NCI-H774 (cell line): ENCODE measurements at places on chromosomes 7 and 10.

- DNase-seq = no peak
Observed at GRCh38 chr10:126564326-126564888, 106.1 kb downstream of the C10orf90 start.

GRCh38 chr10:69640196-69640980, 10.3 kb downstream of the FAM241B start:
- DNase-seq = no peak

- no peak for DNase-seq
Observed at GRCh38 chr7:155750255-155751125, 61.8 kb downstream of the SHH start.

DNA sequence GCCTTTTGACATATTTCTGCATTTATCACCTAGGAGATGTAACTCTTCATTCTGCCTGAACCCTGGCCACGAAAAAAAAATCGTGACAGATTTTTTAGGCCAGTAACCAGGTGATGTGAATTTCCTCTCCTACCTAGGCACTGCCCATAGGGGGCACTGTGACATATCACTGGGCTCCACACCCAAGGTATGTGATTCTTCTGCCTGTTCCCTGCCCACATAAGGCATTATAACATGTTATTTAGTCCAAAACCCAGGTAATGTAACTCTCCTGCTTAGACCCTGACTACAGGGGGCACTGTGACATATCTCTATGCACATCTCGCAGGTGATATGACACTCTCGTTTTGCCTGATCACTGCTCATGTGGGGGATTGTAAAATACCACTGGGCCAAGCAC, 29.5 kb upstream of the ZNF107 start:
- no peak for DNase-seq

DNA sequence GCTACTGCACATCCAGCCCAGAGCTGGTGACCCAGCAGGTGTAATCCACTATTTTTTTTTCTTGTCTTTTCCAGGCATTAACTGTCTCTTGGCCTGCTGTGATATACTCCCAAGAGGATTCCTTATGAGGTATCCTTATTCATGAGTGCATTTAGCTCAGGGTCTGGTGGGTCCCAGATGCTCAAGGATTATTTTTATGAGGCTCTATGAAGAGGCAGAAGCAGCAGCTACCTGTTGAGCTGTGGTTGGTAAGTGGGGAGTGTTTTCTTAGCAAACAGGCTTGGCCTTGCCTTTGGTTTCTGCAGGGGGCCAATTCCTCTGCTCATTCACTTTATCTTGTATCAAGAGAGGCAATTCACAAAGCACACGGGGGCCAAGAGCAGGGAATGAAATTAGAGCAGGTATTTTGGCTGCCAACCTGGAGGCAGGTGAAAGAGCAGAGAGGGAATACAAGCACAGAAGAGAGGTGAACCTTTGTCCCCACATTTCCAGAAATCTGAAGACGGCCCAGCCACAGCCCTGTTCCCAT, 221.6 kb downstream of the TMEM178B start:
- DNase-seq = no peak

DNA sequence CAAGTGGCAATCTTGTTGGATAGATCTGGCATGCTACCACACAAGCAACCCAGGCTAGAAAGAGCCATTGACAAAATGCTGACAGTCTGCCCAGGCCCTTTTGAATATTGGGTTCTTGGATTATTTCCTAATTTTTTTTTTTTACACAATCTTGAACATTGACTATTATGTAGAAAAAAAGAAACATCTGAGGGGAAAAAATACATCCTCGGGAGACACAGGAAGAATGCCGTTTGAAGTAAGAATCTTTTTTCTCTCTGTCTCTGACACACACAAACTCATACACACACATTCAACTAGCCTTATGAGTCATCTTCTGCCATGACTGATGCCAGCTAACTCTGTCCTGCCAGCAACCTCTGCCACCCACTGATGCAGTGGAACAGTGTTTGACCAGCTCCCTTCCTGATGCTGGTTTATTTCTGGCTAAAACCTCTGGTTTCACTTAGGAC, 47.2 kb downstream of the SORBS1 start:
- DNase-seq = no peak

DNA sequence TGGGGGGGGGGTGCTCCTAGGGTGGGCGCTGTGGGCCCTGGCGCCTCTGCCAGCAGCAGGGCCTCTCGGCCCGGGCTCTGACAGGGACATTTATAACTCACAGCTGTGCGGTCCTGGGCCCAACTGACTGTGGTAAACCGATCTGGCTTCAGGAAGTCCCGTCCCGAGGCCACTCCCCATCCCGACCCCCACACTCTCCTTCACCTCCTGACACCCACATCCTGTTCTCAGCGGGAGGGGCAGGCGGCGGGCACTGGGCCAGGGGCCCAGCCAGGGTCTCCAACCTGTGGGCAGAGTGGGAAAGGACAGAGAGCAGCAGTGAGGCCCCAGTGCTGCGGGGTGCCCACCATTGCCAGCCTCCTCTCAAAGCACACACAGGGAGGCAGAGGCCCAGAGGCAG, 69.1 kb downstream of the ZMIZ1 start:
- no peak for DNase-seq

DNA sequence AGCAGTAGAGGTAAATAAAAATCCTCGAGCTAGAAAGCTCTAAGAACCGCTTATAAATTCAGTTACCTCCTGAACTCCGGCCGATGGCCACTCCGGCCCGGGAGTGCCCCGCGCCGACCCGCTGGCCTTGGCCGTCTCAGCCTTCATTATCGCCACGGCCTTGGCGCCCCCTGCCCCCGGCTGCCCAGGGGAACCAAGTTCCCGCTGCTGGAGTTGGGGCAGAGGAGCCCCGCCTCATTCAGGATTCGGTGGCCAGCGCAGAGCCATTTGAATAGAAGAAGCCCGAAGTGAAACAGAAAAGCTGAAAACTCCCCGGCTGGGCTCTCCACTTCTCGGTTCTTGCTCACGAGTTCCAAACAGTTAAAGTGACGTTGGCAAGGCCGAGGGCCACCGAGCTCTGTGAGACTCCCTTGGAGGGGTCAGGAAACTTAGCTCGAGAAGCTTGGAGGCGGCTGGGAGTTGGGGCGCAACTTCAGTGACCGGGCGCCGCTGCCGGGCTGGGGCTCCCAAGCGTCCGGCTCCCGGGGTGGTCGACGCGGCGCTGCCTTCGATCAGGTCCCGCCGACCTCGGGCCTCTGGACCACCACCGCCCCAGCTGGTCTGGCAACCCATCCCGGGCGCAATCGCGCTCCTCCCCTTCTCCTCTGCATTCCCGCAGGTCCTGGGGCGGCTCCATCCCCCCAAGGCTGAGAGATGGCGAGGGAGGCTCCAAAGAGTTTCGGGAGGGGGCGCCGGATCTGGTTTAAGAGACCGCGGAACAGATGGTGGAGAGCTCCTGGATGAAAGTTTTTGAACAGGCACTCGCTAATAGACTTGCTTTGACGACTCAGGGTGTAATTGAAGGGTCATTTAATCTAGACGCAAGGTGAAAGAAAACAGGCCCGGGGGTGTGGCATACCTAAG, 5.8 kb upstream of the FEZF1 start:
- DNase-seq = no peak

DNA sequence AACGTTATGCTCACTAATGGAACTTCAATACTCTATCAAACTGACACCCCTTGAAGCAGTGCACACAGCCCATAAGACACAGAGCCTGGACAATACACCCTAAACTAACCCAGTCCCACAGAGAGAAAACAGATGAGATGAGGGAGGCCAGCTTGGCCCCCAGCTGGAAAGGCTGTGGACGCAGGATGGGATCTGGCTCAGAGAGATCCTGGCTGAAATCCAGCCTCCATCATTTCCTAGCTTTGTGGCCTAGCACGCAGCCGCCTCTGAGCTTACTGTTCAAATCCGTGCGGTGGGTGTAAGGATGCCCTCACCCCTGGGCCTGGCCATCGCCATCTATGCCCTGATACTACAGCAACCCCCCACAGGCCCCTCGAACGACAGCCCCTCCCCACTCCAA, 32.7 kb downstream of the SNX8 start:
- DNase-seq = no peak

DNA sequence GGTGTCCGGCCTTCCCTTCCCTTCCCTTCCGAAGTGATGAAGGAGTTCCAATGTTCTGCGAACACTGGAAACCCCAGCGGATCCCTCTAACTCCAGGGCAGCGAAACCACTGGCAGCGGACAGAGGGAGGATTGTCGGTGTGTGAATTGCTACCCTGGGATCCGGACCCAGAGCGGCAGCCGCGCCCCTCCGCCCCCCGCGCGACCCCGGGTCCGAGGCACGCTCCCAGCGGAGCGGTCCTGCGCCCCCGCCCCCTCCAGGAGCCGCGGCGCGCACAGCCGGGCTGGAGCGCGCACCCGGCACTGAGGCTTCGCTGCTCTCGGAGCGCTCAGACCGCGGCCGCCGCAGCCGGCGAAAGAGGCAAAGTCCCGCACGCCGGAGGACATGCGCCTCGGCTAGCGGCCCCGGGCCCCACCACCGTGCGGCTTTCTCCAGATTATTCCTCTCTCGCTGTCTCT, at the start of gene PTPRZ1:
TSS of gene PTPRZ1 (plus strand) at position 331 of the 458 bp plus-strand sequence. CDS start 339 bp downstream, outside the sequence.
- DNase-seq = peak; percentile 7

GRCh38 chr7:40057292-40057691, 77.1 kb downstream of the MPLKIP start:
- no peak for DNase-seq

- no peak for DNase-seq
Observed at GRCh38 chr10:123355748-123356481, 201.7 kb downstream of the BUB3 start.

- no peak for DNase-seq
Observed at GRCh38 chr7:159197066-159197975, 52.7 kb upstream of the VIPR2 start.

- no peak for DNase-seq
Observed at GRCh38 chr7:157739650-157740049, 402.8 kb downstream of the DNAJB6 start.

DNA sequence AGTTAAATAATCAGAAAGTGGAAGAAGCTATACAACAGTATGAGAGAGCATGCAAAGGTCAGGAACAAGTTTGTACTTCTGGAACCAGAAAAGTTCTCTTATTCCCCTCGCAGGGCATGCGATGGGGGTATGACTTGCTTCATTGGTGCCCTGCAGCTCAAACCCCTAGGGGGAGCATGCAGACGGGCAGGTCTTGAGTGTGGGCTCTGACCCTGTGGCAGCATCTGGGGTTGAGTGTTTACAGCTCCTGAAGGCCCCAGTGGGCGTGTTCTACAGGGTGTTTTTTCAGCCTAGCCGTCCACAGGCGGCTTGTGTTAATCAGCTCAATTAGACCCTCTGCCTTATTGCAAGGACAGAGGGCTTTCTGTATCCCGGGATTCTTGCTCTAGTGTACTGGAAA, 44.5 kb downstream of the KIF20B start:
- DNase-seq = no peak

DNA sequence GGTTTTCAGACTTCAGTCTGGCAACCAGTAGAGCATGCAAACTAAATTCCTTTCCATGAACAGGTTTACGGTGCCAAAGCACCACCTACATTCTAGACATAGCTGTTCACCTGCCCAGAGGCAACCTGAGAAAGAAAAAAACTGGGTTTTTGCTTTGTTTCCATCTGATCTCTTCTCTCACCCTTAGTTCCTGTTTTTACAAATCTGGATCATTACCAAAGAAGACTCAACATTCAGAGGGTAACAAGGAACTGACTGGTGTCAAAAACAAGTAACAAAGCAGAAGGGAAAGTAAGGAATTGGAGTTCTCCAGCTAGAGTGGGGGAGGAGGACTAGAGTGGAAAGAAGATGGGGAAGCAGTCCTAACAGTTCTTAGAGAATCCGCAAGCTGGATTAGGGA, 36.4 kb downstream of the CPVL start:
- DNase-seq = no peak

DNA sequence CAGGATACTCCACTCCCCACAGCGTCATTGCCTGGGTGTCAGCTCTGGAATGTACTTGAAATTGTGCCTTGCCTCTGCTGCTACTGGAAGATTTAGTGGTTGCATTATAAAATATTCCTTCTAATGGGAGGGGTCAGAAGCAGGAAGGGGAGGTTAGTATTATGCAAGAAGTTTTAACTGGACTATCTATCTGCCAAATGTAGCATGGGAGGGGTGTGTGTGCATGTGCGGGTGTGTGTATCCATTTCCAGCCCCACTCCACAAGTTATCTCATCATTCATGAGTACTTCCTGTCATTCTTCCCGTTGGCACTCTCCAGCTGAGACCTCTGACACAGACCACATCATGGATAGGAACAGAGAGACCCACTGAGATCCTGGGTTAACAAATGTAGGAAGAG, 13.4 kb downstream of the MBL2 start:
- DNase-seq = no peak

DNA sequence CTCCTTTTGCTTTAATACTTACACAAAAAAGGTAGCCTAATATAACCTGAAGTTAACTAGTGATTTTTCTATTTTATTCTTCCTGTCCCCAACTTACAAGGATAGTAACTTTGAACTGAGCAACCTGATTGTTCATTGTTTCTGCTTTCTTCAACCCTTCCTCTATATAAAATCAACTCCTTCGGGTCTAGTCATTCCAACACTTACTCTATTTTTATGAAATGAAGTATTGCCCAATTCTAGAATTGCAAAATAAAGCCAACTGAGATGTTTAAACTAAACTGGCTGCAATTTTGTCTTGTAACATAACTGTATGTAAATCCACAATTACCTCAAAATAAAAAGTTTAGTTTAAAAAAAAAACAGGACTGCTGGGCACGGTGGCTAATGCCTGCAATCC, 20.3 kb upstream of the DNA2 start:
- DNase-seq = no peak

GRCh38 chr10:113149626-113150025, 199.6 kb downstream of the TCF7L2 start:
- DNase-seq = no peak

DNA sequence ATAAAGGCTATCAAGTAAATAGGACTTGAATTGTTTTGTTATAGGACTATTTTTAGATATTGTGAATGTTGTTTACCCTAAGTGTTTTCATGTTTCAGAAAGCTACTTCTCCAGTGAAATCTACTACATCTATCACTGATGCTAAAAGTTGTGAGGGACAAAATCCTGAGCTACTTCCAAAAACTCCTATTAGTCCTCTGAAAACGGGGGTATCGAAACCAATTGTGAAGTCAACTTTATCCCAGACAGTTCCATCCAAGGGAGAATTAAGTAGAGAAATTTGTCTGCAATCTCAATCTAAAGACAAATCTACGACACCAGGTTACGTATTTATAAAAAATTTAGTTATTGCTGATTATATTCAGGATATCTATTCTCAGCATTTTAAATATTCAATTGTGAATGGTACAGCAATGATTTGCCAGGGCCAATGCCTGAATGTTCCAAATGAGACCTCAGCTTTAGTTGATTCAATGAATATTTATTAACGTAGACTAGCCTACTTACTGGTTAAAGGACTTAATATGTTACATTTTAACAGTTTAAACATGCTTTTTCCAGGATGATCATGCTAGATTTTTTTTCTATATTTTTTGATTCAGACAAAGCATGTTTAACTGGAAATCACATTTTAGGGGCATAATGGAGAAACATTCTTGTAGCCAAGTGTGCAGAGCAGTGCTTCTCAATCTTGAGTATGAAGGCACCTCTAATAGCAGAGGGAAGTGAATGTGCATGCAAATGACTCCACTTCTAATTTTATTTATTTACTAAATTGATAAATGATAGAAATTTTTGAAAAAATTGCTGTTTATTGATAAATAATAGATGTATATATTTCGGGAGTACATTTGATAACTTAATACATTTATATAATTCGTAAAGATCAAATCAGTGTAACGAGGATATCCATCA, 18.2 kb downstream of the ANLN start:
- DNase-seq = no peak
